Jurkat, Clone E6-1 (cell line): ENCODE measurements at places on chromosomes 4 and X.

DNA sequence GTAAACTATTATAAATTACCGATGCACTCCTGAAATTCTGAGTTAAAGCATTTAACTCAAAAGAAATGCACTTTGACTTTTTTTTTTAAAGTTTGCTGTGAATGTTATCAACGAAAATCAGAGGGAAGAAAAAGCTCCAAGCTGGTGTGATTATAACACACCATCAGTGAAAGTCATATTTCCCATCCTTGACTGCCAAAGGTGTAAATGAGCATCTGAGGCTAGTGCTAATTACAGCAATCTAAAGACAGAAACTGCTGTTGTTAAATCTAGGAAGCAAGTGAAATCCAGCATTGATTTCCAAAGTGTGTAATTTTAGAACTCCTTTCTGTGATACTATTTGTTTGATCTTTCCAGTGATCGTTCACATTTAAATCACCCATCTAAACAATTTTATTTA is 1538.8 kb downstream of the TECRL start:
- DNase-seq: no peak

- DNase-seq: no peak
Measured at GRCh38 chrX:110257889-110258288, 60.0 kb downstream of the AMMECR1 start.

DNA sequence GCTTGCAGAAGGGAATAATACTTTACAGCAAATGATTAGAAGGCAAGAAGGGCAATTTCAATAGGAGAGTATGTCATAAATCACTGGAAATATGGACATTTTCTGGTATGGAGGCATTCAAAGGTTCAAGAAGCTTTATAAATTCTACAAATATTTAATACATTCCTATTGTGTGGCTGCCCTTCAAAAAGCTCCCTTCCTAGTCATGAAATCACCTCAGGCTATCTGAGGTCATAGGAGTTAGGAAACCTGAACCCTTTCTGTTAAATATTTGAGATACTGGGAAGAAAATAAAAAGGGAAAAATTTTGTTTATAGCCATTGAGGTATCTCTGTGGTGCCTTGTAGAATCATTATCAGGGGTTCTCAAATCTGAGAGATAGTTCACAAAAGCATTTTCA is 316.8 kb upstream of the EMCN start:
- DNase-seq: no peak

DNA sequence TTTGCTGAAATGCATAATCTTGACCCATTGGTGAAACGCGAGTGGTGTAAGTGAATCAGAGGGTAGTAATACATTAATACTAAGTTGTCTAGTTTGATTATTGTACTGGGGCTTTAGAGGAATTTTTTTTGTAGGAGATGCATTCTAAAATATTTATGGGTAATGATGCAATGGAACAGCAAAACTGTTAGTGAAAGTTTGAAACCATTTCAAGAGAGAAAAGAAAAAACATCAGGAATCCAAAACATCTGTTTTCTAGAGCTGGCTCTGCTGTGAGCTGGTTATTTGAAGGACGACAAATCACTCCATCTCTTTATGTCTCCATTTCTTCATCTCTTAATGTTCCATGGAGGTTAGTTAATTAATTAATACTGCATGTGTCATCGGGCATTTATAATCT is 351.9 kb upstream of the FAT1 start:
- no peak for DNase-seq

- DNase-seq: no peak
Measured at GRCh38 chr4:159232465-159233106, 129.7 kb downstream of the RAPGEF2 start.
